Activated T-helper 1 cell treated with anti-CD3 and anti-CD28 coated beads, Interleukin-2, amount 50 U/mL, for 16 hours (primary cell): ENCODE measurements at places on chromosomes 11 and 22.

- DNase-seq = no peak
Measured at GRCh38 chr11:83612891-83613766, 327.0 kb upstream of the CCDC90B start.

GRCh38 chr11:93547028-93547427, 3.8 kb upstream of the SMCO4 start:
- no peak for DNase-seq

GRCh38 chr11:130159657-130160497, at the start of gene ST14:
TSS of gene ST14 (plus strand) at chr11:130159782. CDS start at chr11:130159980, 198 bp downstream.
- DNase-seq = no peak

DNA sequence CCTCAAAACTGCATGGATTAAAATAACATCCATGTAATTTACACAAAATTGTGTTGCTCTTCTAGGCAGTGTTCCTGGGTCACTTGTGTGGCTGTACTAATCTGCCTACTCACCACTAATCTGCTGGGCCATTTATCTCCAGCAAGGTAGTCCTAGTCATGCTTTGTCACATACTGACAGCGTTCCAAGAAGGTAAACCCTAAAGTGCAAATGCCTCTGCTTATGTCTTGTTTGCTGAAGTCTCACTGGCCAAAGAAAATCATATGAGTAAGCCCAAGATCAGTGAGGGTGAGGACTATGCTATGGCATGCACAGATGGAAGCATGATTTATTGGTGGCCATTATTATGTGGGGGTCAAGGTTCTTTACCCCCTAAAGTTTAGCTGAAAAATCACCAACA, 630.2 kb upstream of the LUZP2 start:
- no peak for DNase-seq

- no peak for DNase-seq
Measured at GRCh38 chr22:21800552-21801303, 65.1 kb upstream of the YPEL1 start.
